ENCODE measurements at places on chromosomes 4 and X.

- DNase-seq: peak; percentile 46
Observed at GRCh38 chr4:70687392-70687791, 940 bp upstream of the UTP3 start.

DNA sequence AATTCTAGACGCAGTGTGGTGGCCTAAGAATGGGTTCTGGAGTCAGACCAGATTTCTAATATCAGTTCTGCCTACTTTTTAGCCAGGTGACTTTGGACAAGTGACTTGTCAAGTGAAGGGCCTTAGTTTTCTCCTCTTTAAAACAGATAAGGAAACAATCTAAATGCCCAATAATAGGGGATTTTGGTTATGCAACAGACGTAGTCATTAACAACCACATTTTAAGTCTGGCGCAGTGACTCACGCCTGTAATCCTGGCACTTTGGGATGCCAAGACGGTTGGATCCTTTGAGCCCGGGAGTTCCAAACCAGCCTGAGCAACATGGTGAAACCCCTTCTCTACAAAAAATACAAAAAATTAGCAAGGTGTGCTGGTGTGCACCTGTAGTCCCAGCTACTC lies 2.1 kb upstream of the ZMYM3 start:
- DNase-seq: no peak

DNA sequence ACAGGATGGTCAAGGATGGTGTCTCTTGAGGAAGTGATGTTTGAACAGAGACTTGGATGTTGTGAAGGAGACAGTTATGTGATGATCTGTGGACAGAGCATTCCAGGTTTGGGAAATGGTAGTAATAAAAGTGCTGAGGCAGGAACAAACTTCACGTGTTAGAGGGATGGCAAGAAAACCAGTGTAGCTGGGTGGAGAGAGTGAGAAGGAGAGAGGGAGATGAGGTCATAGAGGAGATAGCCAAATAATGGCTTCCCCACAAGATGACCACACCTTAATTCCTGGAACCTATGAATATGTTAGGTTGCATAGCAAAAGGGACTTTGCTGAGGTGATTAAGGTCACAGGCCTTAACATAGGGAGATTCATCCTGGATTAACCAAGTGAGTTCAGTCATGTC lies 75.6 kb upstream of the GPR50 start:
- DNase-seq: no peak

DNA sequence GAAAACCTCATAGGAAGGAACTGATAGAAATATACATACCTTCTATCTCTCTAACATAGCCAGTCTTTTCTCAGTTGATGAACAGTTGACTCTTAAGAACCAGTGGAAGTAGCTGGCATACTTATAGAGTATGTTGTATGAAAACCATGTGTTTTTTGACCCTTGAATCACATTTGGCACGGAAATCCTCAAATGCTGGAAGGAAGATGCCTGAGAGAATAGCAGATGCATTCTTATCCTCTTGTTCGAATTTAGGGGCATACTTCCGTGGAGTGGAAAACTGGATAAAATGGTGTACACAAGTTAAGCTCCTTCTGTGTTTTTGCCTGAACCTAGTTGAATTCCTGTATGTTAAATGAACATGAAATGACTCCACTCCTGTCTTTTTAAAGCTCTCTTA lies 145.5 kb downstream of the PCDH7 start:
- no peak for DNase-seq

DNA sequence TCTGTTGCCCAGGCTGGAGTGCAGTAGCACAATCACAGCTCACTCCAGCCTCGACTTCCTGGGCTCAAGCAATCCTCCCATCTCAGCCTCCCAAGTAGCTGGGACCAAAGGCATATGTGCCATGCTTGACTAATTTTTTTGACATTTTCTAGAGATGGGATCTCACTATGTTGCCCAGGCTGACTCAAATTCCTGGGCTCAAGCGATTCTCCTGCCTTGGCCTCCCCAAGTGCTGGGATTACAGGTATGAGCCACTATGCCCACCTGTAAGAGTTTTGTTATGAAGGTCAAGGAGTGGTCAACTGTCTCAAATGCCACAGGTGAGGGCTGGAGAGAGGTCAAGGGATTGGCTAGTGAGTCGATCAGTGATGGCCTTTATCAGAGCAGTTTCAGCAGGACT lies 32.5 kb downstream of the TMEM150C start:
- DNase-seq: no peak

DNA sequence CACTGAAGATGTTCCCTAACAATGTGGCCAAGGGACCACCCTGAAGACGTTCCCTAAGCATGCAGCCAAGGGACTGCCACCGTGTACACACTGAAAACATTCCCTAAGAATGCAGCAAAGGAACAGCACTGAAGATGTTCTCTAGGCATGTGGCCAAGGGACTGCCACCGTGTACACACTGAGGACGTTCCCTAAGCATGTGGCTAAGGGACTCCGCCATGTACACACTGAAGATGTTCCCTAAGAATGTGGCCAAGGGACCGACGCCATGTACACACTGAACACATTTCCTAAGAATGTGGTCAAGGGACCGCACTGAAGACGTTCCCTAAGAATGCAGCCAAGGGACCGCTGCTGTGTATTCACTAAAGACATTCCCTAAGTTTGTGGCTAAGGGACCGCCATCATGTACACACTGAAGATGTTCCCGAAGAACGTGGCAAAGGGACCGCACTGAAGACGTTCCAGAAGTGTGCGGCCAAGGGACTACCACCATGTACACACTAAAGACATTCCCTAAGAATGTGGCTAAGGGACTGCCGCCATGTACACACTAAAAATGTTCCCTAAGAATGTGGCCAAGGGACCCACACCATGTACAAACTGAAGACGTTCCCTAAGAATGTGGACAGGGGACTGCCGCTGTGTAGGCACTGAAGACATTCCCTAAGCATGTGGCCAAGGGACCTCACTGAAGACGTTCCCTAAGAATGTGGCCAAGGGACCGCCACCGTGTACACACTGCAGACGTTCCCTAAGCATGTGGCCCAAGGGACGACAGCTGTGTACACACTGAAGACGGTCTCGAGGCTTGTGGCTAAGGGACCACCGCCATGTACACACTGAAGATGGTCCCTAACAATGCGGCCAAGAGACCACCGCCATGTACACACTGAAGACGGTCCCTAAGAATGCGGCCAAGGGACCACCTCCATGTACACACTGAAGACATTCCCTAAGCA lies 54.8 kb downstream of the DHRSX start:
- DNase-seq: no peak

- DNase-seq: no peak
Observed at GRCh38 chrX:3271183-3271833, 75.1 kb downstream of the MXRA5 start.

DNA sequence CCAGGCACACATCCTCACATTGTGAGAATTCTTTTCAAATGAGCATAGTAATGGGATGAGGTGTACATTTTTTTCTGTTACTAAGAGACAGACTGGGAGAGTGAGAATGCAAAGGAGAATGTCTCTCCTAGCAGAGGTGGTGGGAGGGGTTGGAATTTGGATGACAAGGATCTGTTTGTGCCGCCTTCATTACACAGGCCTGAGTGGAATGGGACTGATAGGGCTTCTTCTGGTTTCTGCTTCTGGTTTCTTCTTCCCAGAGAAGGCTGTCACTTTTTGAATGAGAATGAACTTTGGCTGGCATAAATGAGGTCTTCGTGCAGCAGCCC lies 55.4 kb downstream of the C4orf51 start:
- DNase-seq: no peak

- no peak for DNase-seq
Observed at GRCh38 chr4:8185295-8185694, 13.8 kb upstream of the SH3TC1 start.

- DNase-seq: no peak
Observed at GRCh38 chr4:154489558-154490233, 1.9 kb downstream of the DCHS2 start.

- DNase-seq: no peak
Observed at GRCh38 chr4:139153411-139154133, 23.4 kb downstream of the ELF2 start.

- no peak for DNase-seq
Observed at GRCh38 chr4:54863571-54864255, 206.0 kb downstream of the KIT start.

DNA sequence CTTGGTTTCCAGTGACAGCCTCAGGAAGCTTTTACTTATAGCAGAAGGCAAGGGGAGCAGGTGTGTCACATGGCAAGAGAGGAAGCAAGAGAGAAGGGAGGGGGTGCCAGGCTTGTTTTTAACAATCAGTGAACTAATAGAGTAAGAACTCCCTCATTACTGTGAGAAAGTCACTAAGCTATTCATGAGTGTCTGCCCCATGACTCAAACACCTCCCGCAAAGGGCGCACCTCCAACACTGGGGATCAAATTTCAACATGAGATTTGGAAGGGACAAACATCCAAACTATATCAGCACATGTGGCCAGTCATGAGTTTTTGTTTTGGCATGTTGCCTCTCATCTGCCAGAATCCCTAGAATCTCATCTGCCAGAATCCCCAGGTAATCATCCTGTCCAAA lies 183.5 kb upstream of the C1QTNF7 start:
- no peak for DNase-seq

All from CD4-positive, alpha-beta T cell treated with Interleukin-17A for 1 hour (primary cell).